ENCODE measurements at places on chromosomes 3 and 15.

DNA sequence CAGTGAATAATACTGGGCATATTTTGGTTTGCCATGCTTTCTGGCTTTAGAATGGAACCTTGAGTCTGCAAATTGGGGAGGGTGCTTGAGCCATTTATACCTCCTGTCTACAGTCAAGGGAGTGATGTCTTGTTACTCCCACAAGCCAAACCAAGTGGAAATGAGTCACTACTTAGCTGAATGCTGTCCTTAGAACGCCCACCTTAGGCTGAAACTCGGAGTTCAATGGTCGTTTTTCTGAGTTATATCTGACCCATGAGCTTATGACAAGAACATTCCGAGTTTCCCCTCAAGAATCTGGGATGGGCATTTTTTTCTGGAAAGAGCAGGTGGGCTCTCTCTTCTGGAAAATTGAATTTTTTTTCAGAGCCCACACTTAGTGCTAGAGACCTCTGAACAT, 17.4 kb upstream of the CLDN18 start:
- no peak for DNase-seq

DNA sequence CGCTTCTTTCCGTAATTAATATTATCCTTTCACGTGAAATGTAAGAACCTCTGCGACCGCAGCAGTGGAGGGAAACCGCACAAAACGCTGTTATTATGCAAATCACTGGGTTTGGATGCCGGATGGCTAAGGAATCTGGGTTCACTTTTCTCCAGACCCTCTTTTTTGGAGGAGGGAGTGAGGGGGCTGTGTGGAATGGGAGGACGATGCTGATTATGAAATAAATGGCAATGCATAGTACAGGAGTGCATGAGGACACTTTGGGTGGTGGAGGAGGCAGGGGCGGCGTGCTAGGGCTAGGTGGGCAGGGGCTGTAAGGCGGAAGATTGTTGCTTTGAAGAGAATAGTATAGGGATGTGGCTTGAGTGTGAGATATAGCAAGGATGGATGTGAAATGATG, 1.8 kb downstream of the CADM2 start:
- DNase-seq: no peak

DNA sequence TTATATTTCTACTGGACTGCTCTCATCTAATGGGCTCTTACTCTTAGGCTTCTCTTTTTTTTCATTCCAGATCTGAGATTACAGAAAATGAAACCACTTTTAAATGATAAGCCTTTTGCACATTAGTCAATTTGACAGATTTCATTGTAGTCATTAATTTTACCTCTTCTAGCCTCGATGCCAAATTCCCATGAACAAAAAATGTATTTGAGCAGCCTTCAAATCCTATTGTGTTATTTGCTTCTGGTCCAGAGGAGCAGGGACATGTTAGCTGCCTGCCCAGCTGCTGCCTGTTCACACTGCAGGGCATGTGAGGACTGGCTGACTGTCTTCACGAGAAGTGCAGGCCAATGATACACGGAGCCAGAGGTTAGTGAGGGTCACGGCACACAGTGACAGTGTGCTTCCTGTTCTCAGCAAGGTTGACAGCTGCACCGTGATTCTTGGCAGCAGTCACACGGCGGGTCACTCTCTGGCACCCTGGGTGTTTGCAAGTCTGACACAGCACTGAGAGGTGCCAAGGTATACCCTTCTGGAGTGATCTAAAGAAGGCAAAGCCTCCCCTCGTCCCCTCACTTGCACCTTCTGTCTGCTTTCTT, 40.8 kb downstream of the KAT2B start:
- DNase-seq: peak; percentile 67

GRCh38 chr3:151557068-151557840, 96.4 kb upstream of the IGSF10 start:
- no peak for DNase-seq

GRCh38 chr3:186653984-186654383, 11.8 kb upstream of the HRG start:
- no peak for DNase-seq

DNA sequence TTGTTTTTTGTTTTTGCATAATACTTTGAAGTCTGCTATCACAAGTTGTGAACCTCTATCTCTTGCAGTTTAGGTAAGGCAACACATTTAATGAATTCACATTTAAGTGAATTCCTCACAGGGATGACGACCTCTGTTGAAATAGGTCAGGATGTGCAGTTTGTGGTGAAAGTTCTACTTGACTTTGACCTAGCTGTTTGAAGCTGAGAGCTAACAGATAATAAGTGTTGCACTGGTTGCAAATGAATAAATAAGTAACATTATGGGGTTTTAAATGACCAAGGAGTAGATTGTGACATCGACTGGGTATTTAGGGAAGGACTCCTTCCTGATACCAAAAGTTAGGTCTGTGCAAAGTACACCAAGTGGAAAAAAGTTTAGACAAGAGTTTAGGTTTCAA, 23.9 kb downstream of the NIT2 start:
- DNase-seq: no peak

GRCh38 chr3:38376098-38376816, 29.7 kb downstream of the XYLB start:
- DNase-seq: no peak

GRCh38 chr3:154970797-154971196, 109.3 kb upstream of the MME start:
- DNase-seq: no peak

- no peak for DNase-seq
These were observed 48.9 kb downstream of the ZBBX start for GRCh38 chr3:167330993-167331785.

DNA sequence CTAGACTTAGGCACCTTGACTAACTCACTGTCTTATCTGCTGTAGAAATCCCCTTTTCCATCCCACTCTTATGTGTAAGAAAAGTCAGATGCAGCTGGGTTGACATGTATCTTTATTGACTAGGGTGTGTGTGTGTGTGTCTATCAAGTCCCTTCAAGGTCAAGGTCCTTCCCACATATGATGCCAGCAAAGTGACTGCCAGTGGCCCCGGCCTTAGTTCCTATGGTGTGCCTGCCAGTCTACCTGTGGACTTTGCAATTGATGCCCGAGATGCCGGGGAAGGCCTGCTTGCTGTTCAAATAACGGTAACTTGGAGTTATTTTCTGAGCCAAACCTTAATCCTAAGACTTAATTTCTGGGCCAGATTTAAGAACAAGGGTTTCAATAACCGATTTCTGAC, 76.3 kb downstream of the DNASE1L3 start:
- no peak for DNase-seq

GRCh38 chr3:5330152-5330810, 142.8 kb downstream of the EDEM1 start:
- no peak for DNase-seq

DNA sequence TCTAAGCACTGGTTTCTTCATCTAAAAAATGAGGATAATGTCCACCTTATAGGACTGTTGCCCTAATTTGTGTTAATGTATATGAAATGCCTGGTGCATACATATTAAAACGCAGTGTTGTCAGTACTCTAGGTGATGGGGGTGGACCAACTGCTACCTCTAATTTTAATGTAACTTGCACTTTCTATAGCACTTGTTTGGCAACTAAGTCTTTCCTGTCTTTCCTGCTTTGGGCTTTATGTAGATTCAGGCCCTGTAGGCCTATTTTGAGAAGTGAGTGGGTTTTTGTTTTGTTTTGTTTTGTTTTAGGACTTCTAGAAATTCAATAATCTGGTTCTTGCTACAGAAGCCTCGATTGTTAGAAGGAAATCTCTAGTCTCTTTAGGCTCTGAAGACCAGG, 21.2 kb downstream of the SLC7A14 start:
- no peak for DNase-seq

- DNase-seq: no peak
These were observed 784 bp downstream of the TTLL3 start for GRCh38 chr3:9810846-9811245.

DNA sequence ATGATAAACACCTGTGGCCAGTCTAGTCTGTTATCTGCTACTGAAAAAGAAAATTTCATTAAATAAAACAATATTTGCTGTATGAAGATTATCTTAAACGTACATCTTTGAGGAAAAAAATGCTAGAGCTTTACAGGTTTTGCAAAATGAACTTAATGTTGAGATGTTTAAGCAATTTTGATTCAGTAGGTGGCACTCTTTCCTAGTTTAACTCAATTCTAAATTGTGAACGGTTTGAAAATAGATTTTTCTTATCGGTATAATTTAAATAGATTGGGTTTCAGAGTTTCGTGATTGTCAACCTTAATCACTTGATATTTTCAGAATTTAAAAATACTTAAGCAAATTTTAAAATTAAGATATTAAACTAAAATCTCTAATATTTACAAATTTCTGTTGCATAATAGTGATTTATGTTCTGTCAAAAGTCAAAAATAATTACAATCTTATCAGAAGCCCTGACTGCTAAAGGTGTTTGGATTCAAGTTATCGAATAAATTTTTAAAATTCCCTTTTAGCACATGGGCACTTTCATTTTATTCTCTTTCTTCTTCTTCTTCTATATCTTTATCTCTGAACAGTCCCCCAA, 7.0 kb upstream of the RNF111 start:
- DNase-seq: peak; percentile 43

DNA sequence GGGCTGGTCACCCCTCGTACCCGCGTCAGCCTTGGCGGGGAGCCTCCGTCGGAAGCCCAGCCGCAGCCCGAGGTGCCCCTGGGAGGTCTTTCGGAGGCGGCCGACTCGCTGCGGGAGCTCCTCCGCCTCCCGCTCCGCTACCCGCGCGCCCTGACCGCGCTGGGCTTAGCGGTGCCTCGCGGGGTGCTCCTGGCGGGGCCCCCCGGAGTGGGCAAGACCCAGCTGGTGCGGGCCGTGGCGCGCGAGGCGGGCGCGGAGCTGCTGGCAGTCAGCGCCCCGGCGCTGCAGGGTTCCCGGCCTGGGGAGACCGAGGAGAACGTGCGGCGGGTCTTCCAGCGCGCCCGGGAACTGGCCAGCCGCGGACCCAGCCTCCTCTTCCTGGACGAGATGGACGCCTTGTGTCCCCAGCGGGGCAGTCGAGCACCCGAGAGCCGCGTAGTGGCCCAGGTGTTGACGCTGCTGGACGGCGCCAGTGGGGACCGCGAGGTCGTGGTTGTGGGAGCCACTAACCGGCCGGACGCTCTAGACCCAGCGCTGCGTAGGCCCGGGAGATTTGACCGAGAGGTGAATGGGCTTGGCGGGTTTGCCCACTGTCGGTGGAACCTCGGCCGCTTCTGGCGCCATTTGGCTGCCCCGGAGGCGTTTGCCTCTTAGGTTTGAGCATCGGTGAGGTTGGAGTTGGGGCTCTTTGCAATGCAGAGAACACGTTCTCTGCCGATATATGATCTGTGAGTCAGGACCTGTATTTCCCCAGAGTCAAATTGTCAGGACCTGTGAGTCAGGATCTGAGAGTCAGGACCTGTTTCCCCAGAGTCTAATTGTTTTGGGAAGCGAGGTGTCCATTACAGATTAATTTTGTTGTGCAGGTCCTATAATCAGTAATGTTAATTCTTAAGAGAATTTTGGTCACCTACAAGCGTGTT, 24.9 kb upstream of the GATM start:
- no peak for DNase-seq

GRCh38 chr15:85725564-85725963, 69.2 kb downstream of the KLHL25 start:
- DNase-seq: no peak

DNA sequence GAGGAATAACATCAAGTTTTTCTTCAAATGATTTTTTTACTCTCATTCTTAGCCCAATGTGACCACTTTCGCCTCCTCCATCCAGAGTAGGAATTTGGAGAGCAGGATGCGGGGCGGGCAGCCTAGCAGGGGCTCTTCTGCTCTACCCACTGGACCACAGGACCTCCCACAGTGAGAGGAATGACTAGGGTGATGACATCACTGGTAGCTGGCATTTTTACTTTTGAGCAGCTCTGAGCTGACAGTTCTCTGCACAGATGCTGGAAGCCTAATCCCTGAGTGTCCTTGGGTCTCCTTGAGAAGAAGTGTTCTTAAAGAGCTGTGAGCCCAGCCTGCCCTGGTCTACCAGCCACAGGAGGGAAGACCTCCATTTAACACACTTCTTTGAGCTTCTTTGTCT, 1.4 kb upstream of the HCN4 start:
- DNase-seq: no peak

DNA sequence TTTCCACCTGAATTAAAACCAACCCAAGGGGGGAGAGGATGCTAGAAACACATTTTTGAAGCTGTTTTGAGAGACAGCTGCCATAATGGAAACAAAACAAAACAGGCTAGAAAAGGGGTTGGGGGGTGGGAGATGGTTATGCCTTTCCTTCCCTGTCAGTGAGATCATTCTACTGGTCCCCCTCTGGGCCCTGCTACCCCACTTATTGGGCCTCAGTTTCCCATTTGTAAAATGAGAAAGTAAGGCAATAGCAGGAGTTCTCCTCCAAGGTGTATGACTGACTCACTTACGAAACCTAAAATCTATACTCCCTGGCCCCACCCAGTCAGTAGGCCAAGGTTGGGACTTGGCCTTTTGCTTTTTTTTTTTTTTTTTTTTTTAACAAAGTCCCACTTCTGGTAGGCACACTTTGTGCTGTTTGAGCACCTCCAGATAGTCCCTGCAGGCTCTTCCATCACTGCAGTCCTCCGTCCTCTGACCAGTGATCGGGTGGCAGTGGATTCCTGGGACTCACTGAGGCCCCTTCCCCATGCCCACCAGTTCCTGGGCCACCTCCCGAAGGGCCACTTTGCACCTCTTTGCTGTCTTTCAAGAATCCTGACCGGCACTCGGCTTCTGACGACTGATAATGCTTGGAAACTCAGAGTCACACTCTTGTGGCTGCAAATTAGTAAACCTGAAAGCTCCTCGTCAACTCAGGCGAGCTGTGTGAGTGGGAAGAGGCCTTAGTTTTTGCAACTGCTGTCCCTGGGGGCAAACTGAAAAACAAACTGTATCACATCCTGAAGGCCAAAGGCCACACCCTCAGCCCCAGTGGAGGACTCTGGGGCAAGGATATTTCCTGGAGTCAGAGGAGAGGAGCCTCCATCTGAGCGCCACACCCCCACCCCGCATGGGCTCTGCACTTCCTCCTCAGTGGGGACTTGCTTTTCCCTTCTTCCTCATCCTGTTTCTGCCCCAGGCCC, 6.7 kb upstream of the PSTPIP1 start:
- DNase-seq: no peak

- DNase-seq: no peak
These were observed 169.7 kb downstream of the ANXA2 start for GRCh38 chr15:60228101-60228500.

GRCh38 chr3:4741404-4742307, 237.6 kb upstream of the BHLHE40 start:
- DNase-seq: no peak

- DNase-seq: peak; percentile 34
These were observed 1.2 kb downstream of the CLSTN2 start for GRCh38 chr3:139935866-139936817.

DNA sequence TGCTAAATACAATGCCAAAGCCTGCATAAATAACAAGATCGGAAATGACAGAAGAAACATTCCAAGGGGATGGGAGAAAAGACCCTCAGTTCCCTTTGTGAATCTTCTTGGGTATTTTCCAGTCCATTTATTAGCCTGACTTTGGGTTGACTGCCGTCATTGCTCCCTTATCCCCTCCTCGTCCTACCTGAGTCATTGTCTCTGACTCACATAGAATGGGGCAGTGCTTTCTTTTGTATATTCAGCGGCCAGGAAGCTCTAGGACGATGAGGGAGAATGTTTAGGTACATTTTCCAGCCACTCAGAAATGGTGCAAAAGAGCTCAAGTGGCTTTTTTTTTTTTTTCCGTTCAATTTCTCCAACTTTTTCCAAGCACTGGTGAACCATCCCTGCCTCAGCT, 71.6 kb downstream of the KAT2B start:
- DNase-seq: no peak

GRCh38 chr3:77939726-77940125, 899.8 kb downstream of the ROBO2 start:
- DNase-seq: no peak

Measured in NCI-H1694 treated with DMSO at 0.1 percent for 48 hours (cell line).